ENCODE measurements at places on chromosomes 16 and 17. TPM values are rescaled to one million over a fixed set of nuclear protein-coding genes. Genes with fewer than 3 reads are reported as not detected.

DNA sequence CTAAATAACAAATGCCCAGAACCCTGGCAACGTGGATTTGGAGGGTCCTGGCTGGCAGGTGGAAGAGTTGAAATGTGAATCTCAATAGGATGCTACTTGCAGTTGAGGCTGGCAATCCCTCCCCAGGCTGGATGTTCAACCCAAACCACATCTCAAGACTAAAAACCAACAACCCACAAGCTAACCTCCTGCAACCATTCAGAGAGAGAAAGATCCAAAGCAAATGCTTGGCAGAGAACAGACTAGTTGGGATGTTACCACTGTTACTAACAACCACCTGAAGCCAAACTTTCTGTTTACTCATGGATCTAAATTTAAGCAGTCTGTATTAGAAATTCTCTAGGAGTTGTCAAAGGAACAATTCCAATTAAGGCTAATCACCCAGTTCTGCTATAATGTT lies 27.9 kb downstream of the SMG6 start:
- DNase-seq = no peak

DNA sequence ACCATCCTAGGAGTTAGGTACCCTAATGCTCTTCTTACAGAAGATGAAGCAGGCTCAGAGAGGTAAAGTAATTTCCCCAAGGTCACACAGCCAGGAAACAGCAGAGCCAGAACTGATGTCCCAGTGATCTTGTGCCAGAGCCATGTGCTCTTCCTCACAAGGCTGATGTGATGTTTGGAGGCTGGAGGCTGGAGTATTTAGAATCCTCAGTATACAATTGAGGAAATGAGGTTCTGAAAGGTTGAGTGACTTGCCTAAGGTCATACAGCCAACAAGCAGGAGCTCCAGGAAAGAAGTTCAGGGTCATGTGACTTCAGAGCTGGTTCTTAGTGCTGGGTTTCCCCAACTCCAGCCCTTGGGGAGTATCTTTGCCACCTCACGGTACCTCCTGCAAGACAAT lies 18.5 kb downstream of the ITPRIPL2 start:
- no peak for DNase-seq

The KRTAP2-3 gene
- not detected for total RNA-seq

- no peak for DNase-seq
These were observed 55.9 kb downstream of the MFSD11 start for GRCh38 chr17:76793775-76794174.

GRCh38 chr17:77011173-77012011 lies 129.4 kb upstream of the SEC14L1 start:
- peak; percentile 86 for DNase-seq

- DNase-seq = no peak
These were observed 25.6 kb upstream of the DOC2B start for GRCh38 chr17:206941-207560.
